ENCODE measurements at places on chromosomes 6 and 20.

DNA sequence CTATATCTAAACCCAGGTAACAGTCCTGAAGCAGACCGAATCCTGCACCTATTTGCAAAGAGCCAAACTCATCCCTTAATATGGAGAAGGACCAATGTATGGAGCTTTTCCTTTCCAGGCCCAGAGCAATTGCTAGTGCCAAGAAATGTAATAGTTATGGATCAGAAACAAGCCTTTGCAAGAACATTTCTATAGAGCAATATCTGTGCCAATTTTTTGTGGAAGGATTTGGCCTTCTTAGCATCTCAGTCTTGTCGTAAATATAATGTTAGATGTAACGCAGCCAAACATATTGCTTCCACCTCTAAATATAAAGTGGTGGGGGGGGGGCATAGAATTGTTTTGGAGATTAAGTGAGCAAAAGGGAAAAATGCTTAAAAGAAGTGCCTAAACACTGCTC lies 2.7 kb downstream of the KIAA0408 start:
- no peak for DNase-seq

- DNase-seq: no peak
Measured at GRCh38 chr6:165098165-165098564, 211.2 kb downstream of the C6orf118 start.

- DNase-seq: no peak
Measured at GRCh38 chr20:47620808-47621805, 119.4 kb downstream of the NCOA3 start.

DNA sequence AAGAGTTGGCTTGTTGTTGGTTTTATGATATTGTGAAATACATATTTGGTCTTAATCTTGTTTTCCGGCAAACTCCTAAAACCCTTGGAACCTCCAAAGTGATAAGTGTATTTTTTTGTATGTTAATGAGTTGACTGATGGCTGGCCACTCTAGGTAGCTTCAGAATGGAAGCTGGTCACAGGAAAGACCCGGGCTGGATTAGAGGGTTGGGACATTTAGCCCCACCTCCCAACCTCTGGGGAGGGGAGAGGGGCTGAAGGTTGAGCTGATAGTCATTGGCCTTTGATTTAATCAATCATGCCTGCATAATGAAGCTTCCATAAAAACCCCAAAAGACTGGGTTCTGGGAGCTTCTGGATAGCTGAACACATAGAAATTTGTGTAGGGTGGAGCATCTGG lies 42.7 kb downstream of the SASH1 start:
- no peak for DNase-seq

DNA sequence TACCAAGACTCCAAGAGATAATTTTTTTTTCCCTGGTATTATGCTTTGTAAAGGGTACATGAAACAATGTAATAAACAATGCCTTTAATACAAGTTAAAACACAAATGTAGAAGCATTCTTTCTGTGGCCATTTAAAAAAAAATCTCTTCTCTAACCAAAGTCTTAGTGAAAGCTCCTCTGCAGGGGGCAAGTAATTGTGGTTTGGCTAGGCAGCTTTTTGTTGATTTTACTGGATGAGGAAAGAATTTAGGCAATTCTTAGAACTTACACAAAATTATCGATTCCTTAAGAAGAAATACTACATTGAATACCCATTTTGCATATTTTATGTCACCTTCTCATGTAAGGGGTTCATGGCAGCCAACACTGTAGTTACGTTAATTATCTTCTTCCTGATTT lies 12.4 kb downstream of the TFB1M start:
- no peak for DNase-seq

Data from activated CD4-positive, CD25-positive, alpha-beta regulatory T cell (primary cell).